Stimulated activated CD4-positive, alpha-beta T cell treated with anti-CD3 and anti-CD28 coated beads, Interleukin-2, amount 100 ng/mL, for 24 hours (primary cell): ENCODE measurements at places on chromosomes 4 and X.

- DNase-seq = no peak
Observed at GRCh38 chr4:148077581-148077980, 345.7 kb downstream of the ARHGAP10 start.

DNA sequence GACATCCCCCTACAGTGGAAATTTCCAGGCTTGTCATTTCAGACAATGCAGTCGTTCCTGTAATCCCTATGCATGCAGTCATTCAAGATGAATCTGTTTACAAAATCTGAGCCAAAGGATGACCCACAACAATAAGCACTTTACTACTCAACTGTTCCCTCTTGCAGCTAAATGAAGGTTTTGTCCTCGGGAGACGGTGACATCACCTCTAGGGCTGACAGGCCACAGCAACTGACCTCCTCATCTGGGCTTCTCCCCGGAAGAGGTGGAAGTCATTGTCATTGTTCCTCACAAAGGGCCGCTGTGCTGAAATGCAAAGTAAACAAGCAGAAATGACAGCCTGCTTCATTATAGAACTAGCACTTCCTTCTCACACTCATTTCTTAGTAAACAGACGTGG lies 29.2 kb downstream of the CLRN2 start:
- no peak for DNase-seq

DNA sequence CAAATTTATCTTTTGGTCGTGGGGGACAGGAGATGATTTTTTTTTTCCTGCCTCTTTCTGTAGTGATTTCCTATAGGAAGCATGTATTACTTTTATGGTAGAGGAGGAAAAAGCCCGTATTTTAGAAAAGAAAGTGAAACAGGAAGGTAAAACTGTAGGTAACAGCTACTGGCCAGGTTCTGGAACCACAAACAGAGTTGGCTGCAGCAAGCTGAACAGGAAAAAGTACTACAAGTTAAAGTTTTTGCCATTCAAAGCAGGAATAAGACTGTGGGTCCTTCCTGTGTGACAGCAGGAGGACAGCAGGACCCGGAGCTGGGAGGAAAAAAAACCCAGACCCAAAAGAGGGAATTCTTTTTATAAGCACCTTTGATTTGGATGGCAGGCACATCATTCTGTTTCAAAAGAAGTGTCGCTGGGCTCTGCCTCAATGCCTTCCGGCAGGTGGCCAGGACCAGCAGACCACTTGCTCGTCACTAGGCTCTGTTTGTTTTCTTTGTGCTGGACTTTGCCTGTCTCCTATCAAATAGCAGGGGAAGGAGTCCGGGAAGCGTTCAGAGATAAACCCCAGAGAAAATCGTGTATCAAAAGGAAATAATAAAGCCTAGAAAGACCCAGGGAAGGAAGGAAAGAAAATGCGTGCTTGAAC lies 277.9 kb downstream of the ADGRA3 start:
- no peak for DNase-seq

GRCh38 chr4:13558881-13559280 lies 14.6 kb upstream of the NKX3-2 start:
- DNase-seq = no peak

DNA sequence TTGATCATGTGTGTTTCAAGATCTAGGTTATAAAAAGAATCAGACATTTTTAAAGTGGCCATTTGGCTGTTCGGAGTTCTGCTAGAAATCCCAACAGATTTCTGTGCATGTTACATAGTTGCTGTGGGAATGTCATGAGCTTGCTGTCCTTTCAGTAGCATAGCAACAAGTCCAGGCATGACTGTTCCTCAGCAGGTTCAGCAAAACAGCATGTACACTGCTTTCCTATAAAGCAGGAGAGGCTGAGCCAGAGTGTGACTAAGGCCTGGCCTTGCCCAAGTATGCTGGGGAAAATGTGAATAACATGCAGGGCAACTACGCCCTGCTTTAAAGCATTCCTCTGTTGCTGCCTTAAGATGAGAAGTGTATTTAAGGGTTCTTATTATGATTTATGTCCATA lies 217.1 kb upstream of the SMIM31 start:
- no peak for DNase-seq
